ENCODE measurements at places on chromosomes 16 and 17.
A peak's percentile ranks its signal among the peaks of the same experiment; 100 is the strongest.

GRCh38 chr16:21554795-21555585 lies 44.4 kb upstream of the METTL9 start:
- H3K36me3 ChIP-seq, result no peaks in the 10 kb centered on the region
- no peaks in the 10 kb centered on the region for H3K27me3 ChIP-seq
- peak; percentile 93 for DNase-seq
- no peak overlapping the region for H3K27ac ChIP-seq

DNA sequence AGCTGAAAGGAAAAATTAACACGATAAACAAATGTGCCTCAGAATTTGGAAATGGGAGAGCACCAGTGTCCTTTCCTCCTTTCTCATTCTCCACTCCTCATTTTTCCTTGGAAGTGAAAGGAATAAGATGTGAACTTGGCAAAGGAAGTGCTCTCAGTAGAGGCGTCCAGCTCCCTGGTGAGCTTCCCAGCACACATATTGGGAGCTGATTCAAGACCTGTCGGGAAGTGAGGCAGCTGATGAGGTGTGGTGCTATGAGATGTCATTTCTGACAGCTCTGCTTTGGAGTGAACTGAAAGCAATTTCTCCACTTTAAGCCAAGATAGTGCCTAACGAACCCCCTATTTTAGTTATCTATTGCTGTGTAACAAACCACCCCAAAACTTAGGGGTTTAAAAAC lies 238.5 kb upstream of the IRX3 start:
- no peak overlapping the region for H3K27ac ChIP-seq
- no peaks in the 10 kb centered on the region for H3K36me3 ChIP-seq
- H3K4me1 ChIP-seq, result no peaks in the 10 kb centered on the region
- no peak for DNase-seq
- H3K4me3 ChIP-seq, result no peak overlapping the region

- H3K36me3 ChIP-seq, result peaks cover 15% of the 10 kb centered on the region
- peak overlapping the region; percentile 82 for H3K27ac ChIP-seq
- no peaks in the 10 kb centered on the region for H3K27me3 ChIP-seq
- H3K4me1 ChIP-seq, result peaks cover 16% of the 10 kb centered on the region
- peak; percentile 75 for DNase-seq
Observed at GRCh38 chr17:57833179-57833939, 16.5 kb downstream of the MRPS23 start.

GRCh38 chr17:67015001-67015400 lies 29.4 kb upstream of the CACNG1 start:
- H3K36me3 ChIP-seq, result no peaks in the 10 kb centered on the region
- H3K27ac ChIP-seq, result no peak overlapping the region
- DNase-seq, result no peak
- peaks cover 6% of the 10 kb centered on the region for H3K27me3 ChIP-seq
- peaks cover 4% of the 10 kb centered on the region for H3K4me1 ChIP-seq

DNA sequence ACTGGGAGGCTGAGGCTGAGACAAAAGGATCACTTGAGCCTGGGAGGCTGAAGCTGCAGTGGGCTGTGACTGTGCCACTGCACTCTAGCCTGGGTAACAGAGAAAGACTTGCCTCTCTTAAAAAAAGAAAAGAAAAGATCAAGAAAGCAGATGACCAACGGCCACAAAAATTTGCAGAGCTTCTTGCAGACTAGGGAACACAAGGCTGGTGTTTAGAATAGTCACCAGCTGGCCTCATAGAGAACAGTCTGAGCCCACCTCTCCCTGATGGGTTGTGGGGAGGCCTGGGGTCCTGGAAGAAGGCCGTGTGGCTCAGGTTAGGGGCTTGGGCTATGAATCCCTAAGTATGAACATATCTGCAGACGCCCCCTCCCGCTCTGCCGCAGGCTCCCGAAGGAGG lies 73.7 kb upstream of the MED9 start:
- no peak overlapping the region for H3K27ac ChIP-seq
- peaks cover 17% of the 10 kb centered on the region for H3K4me1 ChIP-seq
- peaks cover 24% of the 10 kb centered on the region for H3K27me3 ChIP-seq
- H3K4me3 ChIP-seq, result no peak overlapping the region
- H3K36me3 ChIP-seq, result no peaks in the 10 kb centered on the region

GRCh38 chr16:68079626-68080344 lies 5.4 kb upstream of the NFATC3 start:
- H3K4me1 ChIP-seq, result peaks cover 76% of the 10 kb centered on the region
- no peak overlapping the region for H3K4me3 ChIP-seq
- H3K27me3 ChIP-seq, result no peaks in the 10 kb centered on the region
- peak overlapping the region; percentile 81 for H3K27ac ChIP-seq

DNA sequence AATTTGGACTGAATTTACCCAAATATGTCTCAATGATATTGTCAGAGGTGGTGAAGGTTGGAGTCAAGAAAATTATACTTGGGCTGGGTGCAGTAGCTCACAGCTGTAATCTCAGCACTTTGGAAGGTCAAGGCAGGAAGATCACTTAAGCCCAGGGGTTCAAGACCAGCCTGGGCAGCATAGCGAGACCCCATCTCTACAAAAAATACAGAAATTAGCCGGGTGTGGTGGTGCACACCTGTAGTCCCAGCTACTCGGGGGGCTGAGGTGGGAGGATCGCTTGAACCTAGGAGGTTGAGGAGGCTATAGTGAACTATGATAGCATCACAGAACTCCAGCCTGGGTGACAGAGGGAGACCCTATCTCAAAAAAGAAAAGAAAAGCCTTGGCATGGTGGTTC lies 40.9 kb downstream of the LAT start:
- no peaks in the 10 kb centered on the region for H3K36me3 ChIP-seq
- peaks cover 44% of the 10 kb centered on the region for H3K27me3 ChIP-seq
- no peak overlapping the region for H3K27ac ChIP-seq
- H3K4me3 ChIP-seq, result no peak overlapping the region
- no peaks in the 10 kb centered on the region for H3K4me1 ChIP-seq

DNA sequence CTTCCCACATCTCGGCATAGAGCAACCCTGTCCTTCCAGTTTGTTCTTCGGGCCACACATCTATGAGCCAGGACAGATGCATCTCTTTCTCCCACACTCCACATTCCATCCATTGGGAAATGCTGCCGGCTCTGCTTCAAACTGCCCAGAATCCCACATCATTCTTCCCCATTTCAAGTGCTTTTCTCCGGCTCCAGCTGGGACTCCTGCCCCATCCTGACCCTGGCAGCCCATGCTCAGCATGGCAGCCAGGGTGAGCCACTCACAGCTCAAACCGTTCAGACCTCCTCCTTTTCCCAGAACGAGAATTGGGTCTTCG lies 132.8 kb upstream of the SDK2 start:
- H3K4me3 ChIP-seq, result no peak overlapping the region
- H3K27ac ChIP-seq, result no peak overlapping the region
- H3K27me3 ChIP-seq, result peaks cover 45% of the 10 kb centered on the region
- no peaks in the 10 kb centered on the region for H3K36me3 ChIP-seq
- no peak for DNase-seq

- H3K36me3 ChIP-seq, result no peaks in the 10 kb centered on the region
- peaks cover 13% of the 10 kb centered on the region for H3K4me1 ChIP-seq
- no peak overlapping the region for H3K4me3 ChIP-seq
- peak; percentile 46 for DNase-seq
- H3K27me3 ChIP-seq, result no peaks in the 10 kb centered on the region
- peak overlapping the region; percentile 83 for H3K27ac ChIP-seq
Observed at GRCh38 chr16:56262148-56262547, 70.9 kb downstream of the GNAO1 start.

DNA sequence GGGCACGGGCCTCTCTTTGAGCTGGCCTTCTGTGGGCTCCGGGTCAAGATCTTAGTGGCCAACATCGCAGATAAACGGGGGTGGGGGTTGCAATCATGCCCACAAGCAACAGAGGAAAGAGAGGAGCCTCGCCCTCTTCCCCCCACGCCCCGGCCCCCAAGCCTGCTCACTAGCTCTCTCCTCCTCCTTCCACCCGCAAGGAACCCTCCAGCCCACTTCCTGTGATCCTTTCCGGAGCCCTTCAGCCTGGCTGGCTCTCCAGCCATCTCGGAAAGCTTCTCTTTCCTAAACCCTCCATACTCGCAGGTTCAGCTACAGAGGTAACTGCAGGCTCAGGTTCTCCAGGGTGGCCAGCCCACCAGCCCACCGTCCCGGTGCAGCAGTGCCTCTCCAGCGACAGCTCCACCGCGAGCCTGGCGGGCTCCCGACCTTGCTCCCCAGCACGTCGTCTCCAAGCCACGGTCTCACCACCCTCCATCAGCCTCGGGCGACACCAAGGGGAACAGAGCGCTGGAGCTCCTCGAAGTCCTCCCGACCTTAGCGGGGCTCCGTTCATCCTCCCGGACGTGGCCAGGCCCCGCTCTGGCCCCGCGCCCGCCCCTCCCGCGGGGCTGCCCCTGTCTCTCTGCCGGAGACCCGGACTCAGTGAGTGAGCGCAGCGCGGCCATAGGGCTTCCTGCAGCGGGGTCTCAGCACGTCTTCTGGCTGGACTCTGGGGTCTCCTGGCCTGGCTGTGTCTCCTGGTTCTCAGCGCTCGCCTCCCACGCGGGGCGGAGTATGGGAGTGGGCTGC lies 12.9 kb upstream of the ODF4 start:
- H3K27ac ChIP-seq, result peak overlapping the region; percentile 76
- peak; percentile 37 for DNase-seq
- peak overlapping the region; percentile 57 for H3K4me3 ChIP-seq
- peaks cover 38% of the 10 kb centered on the region for H3K27me3 ChIP-seq

DNA sequence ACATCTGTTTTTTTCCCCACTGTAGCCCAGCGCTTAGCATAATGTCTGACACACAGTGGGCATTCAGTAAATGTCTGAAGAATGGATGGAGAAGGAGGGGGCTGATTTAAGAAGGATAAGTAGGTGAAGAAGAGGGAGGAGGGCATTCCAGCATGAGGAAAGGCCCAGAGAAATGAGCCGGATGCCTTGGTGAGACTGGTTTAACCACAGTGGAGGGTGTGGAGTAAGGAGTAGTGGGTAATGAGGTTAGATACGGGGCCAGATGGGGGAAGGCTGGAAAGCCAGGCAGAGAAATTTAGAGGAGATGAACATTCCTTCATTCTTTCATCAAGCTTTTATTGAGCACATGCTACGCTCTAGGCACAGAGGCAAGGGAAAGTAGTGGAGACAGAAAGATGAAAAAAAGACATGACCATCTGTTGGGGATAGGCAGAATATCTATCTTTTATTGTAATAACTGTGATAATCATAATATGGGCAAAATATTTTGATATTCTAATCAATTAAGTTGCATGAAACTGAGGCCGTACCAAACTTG lies 43.7 kb upstream of the NFAT5 start:
- no peaks in the 10 kb centered on the region for H3K27me3 ChIP-seq
- H3K4me3 ChIP-seq, result no peak overlapping the region
- no peaks in the 10 kb centered on the region for H3K36me3 ChIP-seq
- DNase-seq, result no peak

DNA sequence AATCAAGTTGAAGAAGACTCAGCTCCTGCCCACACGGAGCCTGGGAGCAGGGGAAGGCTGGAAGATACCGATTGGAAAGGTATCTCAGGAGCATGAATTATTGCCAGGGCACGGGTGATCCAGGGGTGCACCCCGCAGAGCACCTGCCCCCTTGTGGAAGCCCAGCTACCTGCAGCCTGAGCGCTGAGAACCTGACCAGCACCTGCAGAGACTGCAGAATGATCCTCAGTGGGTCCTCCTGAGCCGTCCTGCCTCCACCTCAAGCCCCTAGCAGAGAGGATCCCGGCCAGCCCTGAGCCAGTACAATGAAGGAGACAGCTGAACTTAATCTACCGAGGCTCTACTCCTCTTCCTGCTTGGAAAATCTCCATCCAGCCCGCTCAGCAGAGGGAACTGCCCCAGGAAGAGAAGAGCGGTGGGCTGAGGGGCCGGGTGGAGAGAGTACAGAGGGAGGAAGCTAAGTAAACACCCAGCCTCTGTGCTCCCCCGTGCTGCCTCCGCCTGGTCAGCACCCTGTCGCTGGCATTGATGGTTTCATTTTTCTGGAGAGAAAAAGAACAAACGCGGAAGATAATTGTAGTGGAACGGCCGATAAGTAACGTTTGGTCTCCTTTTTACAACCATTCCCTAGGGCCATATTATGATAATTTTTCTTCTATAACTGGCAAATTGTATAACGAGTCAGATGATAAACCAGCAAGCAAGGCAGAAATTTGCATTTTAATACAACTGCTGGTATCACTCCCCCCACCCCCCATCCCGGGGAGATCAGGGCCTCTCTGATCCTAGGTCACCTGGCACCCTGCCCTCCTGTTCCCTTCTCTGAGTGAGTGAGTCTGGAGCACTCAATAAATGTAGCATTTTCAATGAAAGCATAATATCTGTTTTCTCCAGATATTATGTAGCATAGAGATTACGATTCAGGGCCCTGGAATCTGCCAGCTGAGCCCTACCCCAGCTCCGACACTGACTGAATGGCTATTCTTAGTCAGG lies 204.5 kb upstream of the RPL38 start:
- peaks cover 6% of the 10 kb centered on the region for H3K4me1 ChIP-seq
- no peak overlapping the region for H3K27ac ChIP-seq
- H3K36me3 ChIP-seq, result no peaks in the 10 kb centered on the region

DNA sequence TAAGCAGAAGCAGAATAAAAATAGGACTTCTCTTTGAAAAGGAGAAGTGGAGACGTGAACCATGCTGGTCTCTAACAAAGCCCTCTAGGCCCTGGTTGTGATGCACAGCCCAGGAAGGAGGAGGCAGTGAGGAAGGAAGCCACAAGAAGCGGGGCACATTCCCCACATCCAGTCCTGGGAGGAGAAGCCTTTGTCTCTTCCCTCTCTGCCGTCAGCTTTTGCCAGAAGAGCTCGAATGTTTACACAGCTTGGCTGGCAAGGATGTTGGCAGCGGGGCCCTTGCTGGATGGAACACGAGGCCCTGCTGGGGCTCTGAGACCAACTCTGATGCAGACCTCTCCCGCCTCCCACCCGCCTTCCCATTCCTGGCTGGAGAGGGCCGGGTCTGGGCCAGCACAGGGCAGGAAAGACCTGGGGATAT lies 91.3 kb downstream of the MAF start:
- no peak overlapping the region for H3K27ac ChIP-seq
- H3K4me1 ChIP-seq, result no peaks in the 10 kb centered on the region
- DNase-seq, result peak; percentile 49

Measured in stomach (tissue), 19 donors.